ENCODE measurements at places on chromosomes 1 and 21.

GRCh38 chr1:154575951-154576566 lies 8.5 kb downstream of the CHRNB2 start:
- DNase-seq, result no peak

- no peak for DNase-seq
These were observed 892.6 kb downstream of the KCNT2 start for GRCh38 chr1:195715652-195716051.

DNA sequence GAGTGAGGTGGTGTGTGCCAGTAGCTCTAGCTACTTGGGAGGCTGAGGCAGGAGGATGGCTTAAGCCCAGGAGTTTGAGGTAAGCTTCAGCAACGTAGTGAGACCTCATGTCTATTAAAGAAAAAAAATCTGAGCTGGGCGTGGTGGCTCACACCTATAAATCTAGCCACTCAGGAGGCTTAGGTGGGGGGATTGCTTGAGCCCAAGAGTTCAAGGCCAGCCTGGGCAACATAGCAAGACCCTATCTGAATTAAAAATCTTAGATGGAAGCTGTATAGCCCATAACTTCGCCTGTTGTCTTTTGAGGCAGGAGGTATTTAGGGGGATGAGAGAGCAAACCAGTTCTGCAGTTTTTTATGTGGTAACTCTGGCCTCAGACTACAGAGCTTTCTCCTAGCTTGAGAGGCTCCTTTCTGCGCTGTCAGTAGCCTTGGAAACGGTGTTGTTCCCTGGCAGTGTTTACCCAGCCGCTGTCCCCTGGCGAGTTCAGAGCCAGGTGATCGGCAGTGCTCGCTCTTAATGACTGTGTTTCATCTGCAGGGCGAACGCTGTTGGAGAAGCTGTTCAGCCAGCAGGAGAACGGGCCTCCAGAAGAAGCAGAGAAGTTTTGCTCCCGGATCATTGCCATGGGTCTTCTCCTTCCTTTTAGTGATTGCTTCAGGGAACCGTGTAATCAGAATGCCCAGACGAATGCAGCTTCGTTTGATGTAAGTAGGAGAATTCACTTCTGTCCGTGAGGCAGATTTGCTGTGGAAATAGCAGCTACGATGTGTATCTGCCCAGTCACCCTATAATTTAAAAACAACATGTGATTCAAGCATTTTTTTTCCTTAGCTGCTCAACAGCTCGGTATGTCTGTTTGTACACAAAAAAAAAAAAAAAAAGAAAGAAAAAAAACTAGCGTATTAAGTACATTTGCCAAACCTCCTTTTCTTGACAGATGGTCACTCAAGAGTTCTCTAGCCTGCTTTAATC lies 31.2 kb downstream of the FMN2 start:
- no peak for DNase-seq

DNA sequence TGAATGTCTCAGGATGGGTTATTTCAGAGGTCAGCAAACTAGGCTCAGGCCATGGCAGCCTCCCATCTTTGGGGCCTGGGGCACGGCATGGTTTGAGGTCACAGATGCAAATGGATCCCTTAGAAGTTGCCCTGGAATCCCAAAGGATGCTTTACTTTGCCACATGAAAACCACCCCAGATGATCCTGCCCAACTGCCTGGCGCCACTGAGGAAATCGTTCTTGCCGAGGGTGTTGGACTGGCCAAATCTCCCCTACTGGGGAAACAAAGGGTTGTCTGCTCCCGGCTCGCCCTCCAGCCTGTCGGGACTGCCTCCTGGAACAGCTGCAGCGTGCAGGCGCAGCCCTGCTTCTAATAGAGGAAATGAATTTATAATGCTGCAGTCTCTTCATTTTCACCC lies 173.0 kb upstream of the LMO4 start:
- DNase-seq, result no peak

DNA sequence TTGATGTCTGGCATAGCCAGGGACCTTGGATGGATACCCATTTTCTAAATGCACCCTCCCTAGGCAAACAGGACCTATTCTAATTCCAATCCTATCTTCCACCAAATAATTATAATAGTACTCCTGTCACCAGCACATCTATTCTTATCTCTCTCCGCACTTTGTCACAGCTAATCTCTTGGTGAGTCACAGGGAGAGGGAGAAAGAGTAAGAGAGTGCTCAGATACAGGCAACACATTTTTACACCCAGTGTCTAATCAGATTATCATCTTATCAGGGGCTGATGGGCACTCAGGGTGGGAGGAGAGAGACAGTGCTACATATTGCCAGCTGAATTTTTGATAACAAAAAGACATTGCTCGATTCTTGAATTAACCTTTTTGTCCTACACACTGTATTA lies 275.0 kb upstream of the BEND5 start:
- no peak for DNase-seq
